ENCODE measurements at places on chromosomes 16 and 17. TPM values are rescaled to one million over a fixed set of nuclear protein-coding genes. Genes with fewer than 3 reads are reported as not detected.

SGCA gene
- total RNA-seq = 2.6 TPM

RMI2 gene
- total RNA-seq = 1.6 TPM

AATK gene
- 0.98 TPM for total RNA-seq

CFDP1 gene
- total RNA-seq = 80.9 TPM

PITPNC1 gene
- total RNA-seq = 17.7 TPM

BHLHA9 gene
- total RNA-seq = not detected

PRR15L gene
- total RNA-seq = not detected

MEOX1 gene
- total RNA-seq = 2.6 TPM

CLEC3A gene
- total RNA-seq = not detected

All from breast epithelium (tissue), 4 donors.